Brain (organoid and tissue), 16 donors: ENCODE measurements at places on chromosomes 13 and 19.

- no peak for DNase-seq
Measured at GRCh38 chr13:114231886-114232285, 2.8 kb upstream of the CDC16 start.

- no peak for DNase-seq
Measured at GRCh38 chr19:54002495-54003315, 11.3 kb downstream of the CACNG6 start.

DNA sequence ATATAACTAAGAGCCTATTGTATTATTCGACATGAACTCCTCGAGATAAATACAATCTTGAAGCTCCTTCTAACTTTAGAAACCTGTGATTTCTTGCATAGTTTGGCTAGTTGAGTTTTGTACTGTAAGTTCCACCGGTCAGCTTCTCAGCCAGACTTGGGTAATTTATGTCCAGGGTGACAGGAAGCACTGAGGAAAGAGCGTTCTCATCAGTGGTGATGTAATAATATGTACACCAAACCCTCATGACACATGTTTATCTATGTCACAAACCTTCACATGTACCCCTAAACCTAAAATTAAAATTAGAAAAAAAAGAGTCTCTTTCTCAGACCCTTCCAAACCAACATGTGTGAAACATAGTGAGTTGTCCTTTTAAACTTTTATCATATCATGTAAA lies 205.7 kb downstream of the KCNRG start:
- DNase-seq: no peak

DNA sequence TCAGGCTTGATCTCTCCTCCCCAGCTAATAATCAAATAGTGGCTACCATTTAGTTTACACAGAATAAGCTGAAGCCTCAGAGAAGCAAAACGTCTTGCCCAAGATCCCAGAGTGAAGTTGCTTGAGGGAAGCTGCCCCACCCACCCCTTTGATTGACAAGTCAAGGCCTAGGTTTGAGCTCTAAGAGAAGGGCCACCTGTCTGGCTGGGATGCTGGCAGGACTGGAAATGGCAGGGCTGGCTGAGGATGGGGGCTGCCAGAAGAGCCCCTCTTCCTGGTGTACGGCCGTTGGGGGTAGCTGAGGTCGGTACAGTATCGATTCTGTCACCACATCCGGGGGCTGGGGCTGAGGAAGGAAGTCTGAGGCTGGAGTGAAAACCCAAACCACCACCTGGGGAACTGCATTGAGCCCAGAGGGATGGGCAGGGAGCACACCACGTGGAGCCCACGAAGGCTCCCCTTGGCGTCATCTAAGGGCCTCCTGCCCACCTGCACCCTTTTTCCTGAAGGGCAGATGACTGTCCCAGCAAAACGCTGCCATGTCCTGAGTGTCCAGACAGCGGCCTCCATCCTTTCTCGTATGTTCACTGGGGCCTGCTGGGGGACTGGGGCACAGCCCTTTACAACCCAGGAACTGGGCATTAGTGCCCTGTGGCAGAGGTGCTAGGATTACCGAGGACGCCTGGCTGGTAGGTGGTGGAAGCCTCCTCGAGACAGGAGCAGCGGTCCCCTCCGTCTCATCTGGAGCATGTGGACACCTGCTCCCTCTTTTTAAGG lies 1.4 kb upstream of the PRKD2 start:
- no peak for DNase-seq

GRCh38 chr19:34288381-34288780 lies 34.0 kb downstream of the GARRE1 start:
- no peak for DNase-seq

DNA sequence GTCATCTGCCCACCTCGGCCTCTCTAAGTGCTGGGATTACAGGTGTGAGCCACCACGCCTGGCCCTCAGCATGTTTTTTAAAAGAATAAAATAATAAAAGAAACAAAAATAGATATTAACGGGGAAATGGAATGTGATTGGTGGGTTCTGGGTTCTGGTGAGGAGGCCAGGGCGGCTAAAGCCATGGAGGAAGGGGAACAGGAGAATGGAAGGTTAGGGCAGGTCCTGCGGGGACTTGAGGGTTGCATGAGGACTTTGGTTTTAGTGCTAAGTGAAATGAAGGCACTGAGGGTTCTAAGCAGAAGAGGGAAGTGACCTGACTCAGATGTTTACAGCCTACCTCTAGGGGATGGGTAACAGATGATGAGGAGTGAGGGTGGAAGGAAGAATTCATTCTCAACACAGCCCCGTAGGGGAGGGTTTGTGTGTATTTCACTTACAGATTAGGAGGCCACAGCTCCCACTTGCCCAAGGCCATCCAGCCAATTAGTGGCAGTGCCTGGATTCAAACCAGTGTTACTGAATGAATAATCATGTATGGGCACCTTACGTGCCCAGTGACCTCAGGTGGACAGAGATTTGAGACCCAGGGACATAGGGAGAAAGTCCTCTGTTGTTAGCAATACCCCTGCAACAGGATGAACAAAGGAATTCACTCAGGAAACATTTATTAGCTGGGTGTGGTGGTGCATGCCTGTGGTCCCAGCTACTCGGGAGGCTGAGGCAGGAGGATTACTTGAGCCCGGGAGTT lies 6.7 kb upstream of the MRPL4 start:
- no peak for DNase-seq

DNA sequence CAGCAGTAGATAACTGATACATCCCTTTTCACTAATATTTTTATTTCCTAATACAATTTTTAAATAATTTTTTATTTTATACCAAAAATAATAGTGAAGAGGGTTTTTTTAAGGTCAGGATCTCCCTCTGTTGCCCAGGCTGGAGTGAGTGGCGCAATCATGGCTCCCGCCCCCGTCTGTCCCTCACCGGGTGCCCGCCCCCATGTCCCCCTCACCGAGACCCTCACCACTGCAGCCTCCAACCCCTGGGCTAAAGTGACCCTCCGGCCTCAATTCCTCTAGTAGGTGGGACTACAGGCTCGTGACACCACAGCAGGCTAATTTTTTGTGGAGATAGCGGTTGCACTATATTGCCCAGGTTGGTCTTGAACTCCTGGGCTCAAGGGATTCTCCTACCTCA lies 17.8 kb upstream of the ZNF846 start:
- no peak for DNase-seq

DNA sequence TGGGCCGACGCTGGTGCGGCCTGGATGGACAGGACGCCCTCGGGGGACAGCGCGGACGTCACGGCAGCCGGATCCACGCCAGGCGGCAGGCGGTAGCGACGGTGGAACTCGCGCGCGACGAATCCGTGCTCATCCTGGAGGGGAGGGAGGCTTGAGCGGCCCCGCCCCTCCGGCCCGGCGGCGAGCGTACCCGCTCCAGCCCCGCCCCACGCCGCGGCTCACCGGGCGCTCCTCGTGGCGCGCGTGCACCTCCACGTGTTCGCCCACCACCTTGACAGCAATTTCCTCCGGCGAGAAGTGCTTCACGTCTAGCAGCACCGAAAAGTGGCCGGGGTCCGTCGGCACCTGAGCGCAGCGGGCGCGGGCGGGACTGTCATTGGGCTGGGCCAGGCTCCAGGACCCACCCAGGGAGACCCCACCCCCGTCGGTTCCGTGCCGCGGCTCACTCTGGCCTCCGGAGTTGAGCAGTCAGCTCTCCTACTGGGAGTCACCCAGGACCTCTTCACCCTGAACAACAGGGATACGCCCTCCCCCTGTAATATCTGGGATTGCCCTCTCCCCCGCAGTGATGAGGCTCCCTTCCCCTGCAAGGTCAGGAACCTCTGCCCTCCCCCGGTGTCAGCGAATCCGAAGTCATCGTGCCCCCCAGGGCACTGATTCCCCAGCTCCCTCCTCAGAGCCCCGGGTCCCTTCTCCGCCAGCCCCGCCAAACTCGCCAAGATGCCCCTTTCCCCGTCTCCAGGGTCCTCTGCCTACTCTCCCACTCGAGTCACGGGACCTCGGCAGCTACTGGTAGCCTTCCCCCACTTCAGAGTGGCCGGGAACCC lies 1.1 kb downstream of the HSPB6 start:
- DNase-seq: no peak

DNA sequence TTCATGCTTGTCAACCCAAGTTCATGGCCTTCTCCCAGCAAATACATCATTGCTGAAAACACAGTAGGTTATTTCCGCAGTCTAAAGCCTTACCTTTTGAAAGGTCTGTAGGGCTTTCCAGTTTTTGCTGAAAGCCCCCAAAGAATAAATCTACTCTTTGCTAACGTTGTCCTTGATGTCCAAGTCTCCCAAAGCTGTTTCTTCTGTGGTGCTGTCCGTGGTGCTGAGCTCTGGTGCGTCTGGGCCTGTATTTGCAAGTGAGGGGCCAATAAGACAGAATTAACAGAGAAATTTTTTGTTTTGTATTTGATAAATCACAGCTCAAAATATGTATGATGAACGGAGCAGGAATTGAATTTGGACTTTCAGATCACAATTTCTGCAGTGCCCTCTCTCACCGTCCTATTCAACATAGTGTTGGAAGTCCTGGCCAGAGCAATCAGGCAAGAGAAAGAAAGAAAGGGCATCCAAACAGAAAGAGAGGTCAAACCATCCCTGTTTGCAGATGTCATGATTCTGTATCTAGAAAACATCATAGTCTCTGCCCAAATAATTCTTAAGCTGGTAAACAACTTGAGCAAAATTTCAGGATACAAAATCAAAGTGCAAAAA lies 9.8 kb upstream of the LGALS16 start:
- no peak for DNase-seq

DNA sequence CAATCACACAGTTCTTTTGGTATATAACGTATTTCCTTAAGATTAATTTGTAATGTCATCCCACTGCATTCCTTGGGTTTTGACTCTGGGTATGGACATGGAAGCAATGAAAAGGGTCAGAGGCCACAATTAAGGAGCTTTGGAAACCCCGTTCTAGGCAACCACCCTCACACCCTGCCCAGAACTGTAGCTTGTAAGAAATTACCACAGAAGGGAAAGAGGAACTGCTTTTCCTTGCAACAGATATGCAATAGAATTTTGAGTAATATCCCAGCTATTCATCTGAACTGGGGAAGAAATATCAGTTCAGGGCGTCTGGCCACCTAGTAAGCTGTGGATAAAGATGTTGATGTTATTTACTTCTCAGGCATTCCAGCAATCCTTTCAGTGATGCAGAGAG lies 985 bp upstream of the CLC start:
- no peak for DNase-seq

DNA sequence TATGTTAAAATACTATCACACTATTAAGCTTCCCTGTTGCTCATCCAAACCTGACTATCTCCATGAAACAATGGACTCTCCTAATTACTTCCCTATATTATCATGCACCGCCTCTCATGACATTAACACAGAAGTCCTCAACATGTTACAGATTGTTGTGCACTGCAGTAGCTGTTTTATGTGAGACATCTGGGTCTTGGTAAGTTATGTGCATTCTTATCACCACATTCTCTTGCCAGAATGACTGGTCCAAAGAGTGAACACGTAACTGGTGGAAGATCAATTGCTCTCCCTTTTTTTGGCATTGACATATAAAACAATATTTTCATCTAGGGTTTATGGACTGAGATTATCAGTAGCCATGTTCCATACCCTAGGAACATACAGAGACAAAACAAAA lies 59.4 kb downstream of the POSTN start:
- no peak for DNase-seq

DNA sequence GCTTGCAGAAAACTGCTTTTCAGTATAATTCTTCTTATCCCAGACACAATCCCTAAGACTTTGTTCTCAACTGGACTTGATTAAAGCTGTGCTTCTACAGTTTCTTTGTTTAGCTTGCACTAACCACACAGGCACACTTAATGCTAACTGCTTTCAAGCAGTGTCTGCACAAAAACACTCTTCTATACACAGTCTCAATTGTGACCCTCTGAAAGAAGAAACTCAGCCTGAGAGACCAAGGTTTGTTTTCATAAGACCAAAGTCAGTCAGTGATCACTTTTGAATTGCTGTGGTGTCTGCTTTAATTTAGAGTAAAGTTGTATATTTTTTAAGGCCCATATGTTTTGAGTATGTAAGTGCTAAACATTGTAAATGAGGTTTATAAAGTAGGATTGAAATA lies 431.2 kb downstream of the KCTD12 start:
- no peak for DNase-seq

DNA sequence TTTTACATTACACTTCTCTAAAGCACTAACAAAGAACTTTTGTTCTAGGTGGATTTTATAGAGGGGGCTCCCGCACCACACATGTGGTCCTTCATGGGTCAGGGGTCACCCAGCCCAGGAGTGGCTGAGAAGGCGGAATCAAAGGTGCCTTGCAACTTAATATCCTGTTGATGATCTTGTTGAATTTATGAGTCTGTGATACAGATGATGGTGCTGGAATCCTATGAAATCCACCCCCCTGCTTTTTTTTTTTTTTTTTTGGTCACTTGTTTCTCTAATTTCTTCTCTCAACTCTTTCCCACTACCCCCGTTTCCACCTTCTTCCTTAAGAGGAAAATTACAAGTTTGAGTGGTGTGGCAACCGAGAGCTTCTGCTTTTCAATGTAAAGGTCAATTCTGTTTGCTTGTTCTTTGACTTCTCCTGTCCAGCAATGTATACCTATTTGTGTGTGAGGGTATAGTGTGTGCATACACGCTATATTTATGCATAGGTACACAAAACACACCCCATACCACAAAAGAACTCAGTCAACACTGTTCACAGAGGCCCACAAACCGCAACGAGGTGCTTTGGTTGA lies 4.2 kb upstream of the ZIC2 start:
- no peak for DNase-seq
